ENCODE measurements at places on chromosomes 5 and 9.

DNA sequence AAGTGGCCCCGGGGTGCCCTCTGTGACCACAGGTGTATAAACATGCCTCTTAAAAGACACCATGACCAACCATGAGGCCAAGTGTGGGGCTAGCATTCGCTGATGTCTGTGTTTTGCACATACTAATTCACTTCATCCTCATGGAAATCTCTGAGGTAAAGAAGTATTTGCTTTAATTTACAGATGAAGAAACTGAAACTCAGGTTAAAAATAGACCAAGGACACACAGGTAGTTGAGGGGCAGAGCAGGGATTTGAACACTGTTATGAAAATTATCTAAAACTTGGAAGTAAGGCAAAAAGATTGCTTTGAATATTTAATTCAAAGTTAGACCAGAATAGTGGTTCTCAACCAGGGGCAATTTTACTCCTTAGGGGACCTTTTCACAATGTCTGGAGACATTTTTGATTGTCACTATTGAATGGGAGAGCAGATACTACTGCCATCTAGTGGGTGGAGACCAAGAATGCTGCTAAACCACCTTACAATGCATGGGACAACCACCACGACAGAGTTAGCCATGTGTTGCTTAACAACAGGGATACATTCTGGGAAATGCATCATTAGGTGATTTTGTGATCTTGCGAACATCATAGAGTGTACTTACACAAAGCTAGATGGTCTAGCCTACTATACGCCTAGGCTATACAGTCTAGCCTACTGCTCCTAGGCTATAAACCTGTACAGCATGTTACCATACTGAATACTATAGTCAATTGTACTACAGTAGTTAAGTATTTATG lies 8.0 kb upstream of the FXN start:
- DNase-seq: no peak

DNA sequence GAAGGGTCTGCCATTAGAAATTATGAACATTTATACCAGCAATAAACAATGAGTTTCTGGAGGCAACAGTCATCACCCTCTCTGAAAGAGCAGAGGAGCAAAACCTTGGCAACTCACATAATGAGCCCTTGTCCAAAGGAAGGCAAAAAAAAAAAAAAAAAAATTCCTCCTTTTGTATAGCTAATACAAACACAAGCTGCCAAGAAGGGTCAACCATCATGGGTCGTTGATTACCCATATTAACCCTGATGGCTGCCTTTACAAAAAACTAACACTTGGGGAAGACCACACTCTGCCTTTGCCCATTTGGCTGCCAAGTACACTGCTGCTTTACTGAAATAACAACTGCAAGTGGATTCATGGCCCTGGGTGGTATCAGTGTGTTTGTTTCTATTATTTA lies 272.7 kb downstream of the ADAMTSL1 start:
- no peak for DNase-seq

DNA sequence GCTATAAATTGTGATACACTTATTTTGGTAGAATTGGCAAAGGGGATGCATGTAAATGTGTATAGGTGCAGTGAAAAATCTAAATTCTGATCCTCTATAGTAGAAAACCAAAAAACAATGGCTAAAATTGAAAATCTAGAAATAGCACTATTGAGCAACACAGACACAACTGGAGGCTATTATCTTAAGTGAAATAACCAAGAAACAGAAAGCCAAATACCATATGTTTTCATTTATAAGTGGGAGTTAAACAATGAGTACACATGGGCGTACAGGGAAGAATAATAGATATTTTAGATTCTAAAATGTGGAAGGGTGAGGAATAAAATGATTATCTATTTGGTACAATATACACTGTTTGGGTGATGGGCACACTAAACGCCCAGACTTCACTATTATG lies 183.2 kb upstream of the TUSC1 start:
- no peak for DNase-seq

DNA sequence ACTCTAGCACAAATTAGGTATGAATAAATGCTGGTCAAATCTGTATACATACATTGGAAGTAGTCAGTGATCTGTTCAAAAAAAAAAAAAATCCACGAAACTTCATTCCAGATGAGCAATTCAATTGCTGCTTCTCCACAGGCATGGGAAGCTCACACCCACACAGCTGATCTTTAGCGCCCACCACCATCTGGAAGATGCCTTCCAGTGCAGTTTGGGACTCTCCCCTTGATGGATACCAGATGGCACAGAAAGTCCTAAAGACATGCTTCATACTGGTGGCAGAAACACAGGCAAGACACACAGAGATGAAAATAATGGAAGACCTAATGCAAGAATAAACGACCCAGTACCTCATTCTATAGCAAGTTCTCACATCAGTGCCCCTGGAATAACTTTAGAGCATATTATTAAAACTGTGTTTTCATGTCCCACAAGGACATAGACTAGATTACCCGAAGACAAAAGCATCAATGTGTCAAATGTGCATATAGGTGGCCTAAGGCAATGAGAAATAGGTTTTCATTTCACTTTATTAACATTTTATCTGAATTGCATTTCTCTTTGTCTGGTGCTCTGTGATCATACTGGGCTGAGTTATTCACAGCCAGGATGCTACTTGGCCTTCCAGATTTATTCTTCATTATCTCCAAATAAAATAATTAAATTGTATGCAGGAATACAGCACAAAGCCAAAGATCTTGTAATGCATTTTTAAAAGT lies 135.4 kb upstream of the TAS2R1 start:
- no peak for DNase-seq

DNA sequence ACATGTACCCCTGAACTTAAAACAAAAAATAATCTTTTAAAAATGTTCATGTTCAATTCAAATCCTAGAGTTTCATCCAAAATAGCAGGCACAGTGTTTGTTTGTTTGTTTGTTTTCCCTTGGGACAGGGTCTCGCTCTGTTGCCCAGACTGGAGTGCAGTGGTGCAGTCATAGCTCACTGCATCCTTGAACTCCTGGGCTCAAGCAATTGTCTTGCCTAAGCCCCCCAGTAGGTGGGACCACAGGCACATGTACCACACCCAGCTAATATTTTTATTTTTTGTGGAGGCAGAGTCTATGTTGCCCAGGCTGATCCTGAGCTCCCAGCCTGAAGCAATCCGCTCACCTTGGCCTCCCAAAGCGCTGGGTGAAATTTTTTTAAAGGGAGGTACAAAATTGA lies 5.0 kb upstream of the POLR1E start:
- DNase-seq: no peak

DNA sequence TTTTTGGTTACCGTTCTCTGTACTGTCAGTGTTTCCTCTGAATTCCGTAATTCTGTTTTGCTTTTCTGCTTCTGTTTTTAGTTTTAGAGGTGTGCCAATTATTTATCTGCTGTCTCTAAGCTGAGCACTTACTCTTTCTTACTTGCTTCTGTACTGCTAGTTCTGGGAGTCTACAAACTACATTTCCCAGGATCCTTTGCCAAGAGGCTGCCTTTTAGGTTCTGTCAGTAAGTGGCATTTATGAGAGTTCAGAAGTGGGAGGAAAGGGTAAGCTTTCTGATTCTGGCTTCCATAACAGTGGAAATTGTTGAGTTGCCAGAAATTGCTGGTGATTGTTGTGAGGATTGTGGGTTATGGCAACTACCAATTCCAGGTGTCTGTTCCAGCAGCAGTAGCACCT lies 102.4 kb downstream of the OSTF1 start:
- no peak for DNase-seq

- no peak for DNase-seq
Measured at GRCh38 chr9:35452481-35452880, 37.4 kb upstream of the RUSC2 start.

GRCh38 chr9:122159925-122160246 lies 178 bp downstream of the MORN5 start:
- no peak for DNase-seq

- DNase-seq: no peak
Measured at GRCh38 chr5:66987949-66988838, 208.4 kb downstream of the CD180 start.

GRCh38 chr5:58025809-58026208 lies 434.1 kb downstream of the PLK2 start:
- no peak for DNase-seq

DNA sequence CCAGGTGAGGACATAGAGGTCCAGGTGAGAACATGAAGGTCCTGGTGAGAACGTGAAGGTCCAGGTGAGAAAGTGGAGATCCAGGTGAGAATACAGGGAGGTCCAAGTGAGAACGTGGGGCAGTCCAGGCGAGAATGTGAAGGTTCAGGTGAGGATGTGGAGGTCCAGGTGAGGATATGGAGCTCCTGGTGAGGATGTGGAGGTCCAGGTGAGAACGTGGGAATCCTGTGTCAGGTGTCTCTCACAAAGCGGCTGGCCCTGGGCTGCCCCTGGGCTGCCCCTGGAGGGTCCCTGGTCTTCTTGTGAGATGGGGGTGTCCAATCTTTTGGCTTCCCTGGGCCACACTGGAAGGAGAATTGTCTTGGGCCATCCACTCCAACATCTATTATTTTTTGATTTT lies 133.4 kb downstream of the MRPL36 start:
- DNase-seq: no peak

GRCh38 chr5:114419959-114420358 lies 58.1 kb downstream of the KCNN2 start:
- no peak for DNase-seq

DNA sequence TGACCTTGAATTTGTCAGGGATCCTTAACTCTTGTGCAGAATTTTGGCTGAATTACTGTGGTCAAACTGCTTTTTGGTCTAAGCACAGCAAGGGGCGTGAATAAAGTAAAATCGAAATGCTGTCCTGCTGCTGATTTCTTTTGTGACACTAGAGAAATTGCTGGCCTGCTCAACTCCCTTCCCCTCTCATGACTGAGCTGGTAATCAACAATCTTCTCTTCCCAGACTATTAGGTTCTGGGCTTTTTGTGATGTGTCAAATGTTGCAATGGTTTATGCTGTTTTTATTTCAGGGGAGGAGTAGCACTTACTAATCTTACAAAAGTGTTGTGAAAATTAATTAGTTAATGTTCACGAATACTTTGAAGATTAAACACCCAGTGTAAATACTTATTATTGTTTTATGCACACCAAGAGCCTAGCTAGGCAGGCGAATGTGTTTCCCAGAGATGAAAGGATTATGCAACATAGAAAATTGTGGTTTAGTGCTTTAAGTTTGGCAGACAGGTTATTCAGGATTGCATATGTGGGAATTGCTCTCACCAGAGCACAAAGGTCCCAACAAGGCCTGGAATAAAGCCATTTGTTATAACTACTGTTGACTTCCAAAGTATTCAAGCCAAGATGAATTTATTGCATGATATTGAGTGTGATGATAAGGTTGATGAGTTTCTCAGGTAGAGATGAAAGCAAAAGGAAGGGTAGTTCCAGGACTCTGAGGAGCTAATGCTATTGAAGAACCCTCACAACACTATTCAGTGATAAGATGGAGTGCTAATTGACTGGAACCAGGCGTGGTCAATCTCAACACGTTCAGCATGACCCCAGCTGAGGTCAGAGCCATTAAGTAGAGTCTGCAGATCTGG lies 280.7 kb upstream of the ZNF608 start:
- DNase-seq: no peak

- no peak for DNase-seq
Measured at GRCh38 chr5:159826351-159827214, 89.7 kb upstream of the ADRA1B start.

DNA sequence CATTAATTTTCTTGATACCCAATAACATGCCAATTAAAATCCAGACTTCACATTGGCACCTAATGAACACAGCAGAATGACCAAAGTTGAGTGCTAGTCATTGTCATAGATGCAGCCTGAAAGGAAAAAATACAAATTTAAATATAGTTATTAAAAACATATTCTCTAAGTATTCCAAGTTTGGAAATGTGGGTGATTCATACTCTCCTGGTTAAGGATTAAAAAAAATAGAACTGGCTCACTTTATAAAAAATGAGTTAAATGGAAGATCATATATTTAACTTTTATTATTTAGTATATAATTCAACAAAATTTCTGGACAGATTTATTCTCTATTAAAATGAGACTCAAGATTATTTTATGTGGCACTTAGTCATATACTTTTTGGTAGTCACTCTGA lies 33.2 kb upstream of the RICTOR start:
- no peak for DNase-seq

- DNase-seq: no peak
Measured at GRCh38 chr9:16282216-16282615, 588.3 kb downstream of the BNC2 start.

- no peak for DNase-seq
Measured at GRCh38 chr5:116622375-116623050, 47.9 kb upstream of the SEMA6A start.

GRCh38 chr9:117926031-117926658 lies 221.9 kb downstream of the TLR4 start:
- DNase-seq: no peak

DNA sequence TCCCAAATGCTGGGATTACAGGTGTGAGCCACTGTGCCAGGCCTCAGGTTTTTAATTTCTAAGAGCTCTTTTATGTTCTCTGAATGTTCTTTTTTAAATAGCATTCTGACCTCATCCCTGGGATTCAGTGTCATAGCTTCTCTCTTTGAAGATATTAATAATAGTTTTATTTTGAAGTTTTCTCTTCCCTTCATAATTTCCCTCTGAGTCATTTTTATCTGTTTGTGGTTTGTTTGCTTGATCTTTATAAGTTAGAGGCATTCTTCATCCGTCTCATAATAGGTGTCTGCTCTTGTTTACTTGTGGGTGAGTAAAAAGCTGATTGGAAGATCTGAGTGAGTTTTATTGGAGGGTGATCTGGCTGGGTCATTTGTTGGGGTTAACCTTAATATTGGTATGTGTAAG lies 12.5 kb upstream of the MAMDC2 start:
- no peak for DNase-seq
